ENCODE measurements at places on chromosomes 5 and 9.

DNA sequence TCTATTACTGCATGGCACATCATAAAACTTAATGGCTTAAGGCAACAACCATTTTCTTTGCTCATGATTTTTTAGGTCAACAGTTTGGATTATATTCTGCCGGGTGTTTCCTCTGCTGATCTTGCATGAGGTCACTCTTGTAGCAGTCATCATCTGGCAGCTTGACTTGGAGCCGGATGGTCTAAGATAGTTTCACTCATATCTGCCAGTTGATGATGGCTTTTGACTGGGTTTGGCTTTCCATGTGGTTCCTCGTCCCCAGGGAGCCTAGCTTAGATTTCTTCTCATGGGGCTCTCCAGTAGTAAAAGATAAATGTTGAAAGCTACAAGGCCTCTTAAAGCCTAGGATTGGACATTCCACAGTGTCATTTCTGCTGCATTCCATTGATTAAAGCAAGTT, 27.4 kb downstream of the LNPEP start:
- peak; percentile 10 for DNase-seq

DNA sequence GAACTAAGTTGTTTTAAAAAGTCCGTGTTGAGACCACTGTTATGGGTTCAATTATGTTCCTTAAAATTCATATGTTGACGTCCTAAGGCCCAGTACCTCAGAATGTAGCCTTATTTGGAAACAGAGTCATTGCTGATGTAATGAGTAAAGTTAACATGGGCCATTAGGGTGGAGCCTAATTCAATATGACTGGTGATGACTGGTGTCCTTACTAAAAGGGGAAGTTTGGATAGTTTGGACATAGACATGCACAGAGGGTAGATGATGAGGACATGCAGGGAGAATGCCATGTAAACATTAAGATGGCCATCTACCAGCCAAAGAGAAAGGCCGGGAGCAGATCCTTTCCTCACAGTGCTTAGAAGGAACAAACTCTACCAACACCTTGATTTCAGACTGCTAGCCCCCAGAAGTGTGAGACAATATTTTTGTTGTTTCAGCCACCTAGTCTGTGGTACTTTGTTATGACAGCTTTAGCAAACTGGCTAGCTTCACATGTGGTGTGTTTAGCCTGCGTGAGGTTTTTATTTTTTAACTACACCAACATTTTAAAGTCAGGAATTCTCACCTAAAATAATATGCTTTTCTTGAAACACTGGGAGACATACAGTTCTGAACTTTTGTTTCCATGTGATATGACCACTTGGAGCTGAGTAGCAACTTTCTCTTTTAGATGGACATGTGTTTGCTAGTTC, 135.3 kb downstream of the YIPF5 start:
- no peak for DNase-seq

DNA sequence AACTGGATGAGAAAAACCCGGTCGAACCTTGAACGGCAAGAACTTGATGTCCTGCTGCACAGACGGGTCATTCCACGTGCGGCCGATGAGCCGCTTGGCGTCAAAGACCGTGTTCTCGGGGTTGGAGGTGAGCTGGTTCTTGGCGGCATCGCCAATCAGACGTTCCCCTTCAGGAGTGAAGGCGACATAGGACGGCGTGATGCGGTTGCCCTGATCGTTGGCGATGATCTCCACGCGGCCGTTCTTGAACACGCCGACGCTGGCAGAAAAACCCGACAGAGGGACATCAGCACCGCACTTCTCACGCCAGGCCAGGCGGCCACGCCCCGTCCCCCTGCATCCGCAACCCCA, 519 bp downstream of the HSPA5 start:
- peak; percentile 64 for DNase-seq

- no peak for DNase-seq
Observed at GRCh38 chr9:106305428-106306133, 557.4 kb upstream of the ZNF462 start.

GRCh38 chr9:133538851-133539833, 4.6 kb downstream of the ADAMTSL2 start:
- DNase-seq, result peak; percentile 47

Data from body of pancreas (tissue), 4 donors.